ENCODE measurements at places on chromosomes 13 and 19.

- DNase-seq: no peak
Measured at GRCh38 chr19:49916839-49917733, 11.9 kb upstream of the ATF5 start.

- peak; percentile 15 for DNase-seq
Measured at GRCh38 chr19:47765523-47766358, 12.8 kb upstream of the SELENOW start.

GRCh38 chr13:106958621-106959048 is 390.7 kb upstream of the ARGLU1 start:
- no peak for DNase-seq

- DNase-seq: no peak
Measured at GRCh38 chr19:51415187-51415586, 2.3 kb downstream of the SIGLEC10 start.

- no peak for DNase-seq
Measured at GRCh38 chr19:1590641-1591397, 1.8 kb downstream of the MBD3 start.

DNA sequence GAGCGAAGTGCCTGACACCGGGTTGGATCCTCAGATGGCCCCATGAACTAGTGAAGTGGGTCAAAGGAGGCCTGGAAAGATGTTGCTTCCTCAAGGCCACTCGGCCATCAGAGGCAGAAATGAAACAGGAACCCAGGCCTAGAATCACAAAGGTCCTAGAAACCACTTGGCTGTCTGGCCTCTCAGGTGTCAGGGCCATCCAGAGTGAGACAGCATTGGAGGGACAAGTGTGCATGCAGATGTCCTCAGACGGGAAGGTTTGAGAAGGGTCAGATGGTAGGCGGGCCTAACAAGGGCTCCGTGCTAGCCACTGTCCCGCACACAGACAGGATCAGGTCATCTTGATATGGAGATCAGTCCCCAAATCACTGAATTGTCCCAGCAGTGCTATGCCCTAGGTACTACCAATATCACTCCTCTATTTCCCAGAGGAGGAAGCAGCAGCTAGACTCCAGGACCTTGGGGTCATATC is 14.3 kb downstream of the CCDC97 start:
- DNase-seq: no peak

GRCh38 chr13:39952249-39953233 is 297.1 kb downstream of the COG6 start:
- DNase-seq: no peak

DNA sequence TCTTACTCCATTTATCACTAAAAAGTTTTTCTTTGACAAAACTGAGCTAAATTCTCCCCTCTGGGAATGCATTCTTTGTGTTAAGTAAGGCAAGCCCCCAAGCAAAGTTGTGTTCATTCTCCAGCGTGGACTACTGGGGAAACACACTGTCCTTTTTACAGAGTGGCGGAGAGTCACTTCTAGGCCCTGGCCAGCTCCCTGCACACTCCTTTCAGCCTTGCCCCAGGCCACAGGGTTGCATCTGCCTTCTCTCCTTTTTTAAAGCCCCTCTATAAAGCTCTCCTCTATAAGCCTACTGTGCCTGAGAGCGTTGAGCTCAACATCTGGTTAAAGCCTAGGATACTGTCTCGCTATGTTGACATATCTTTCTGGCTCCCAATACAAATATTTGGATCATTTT is 803.4 kb downstream of the PCDH17 start:
- no peak for DNase-seq

GRCh38 chr13:42574435-42575311 is 721 bp downstream of the TNFSF11 start:
- no peak for DNase-seq

- no peak for DNase-seq
Measured at GRCh38 chr19:28820289-28820688, 392.7 kb downstream of the UQCRFS1 start.

- no peak for DNase-seq
Measured at GRCh38 chr19:21750586-21751128, 16.7 kb downstream of the ZNF100 start.

DNA sequence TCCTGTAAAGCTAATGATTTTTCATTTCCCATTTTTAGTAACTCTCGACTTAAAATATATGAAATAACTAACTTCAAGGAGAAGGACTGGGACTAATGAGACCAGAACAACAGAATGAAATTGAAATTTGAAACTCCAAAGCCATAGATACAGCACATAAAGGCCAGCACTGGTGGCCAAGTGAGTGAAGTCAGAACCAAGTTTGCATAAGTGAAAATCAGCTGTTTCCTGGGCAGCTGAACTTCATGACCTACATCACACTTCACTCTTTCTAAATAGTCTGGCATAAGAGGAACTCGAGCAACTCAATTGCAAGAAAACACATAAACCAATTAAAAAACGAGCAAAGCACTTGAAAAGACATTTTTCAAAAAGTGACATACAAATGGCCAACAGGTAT is 84.5 kb downstream of the DCLK1 start:
- no peak for DNase-seq

- no peak for DNase-seq
Measured at GRCh38 chr13:30222254-30222653, 85.1 kb downstream of the KATNAL1 start.

- no peak for DNase-seq
Measured at GRCh38 chr13:44273991-44274770, 99.4 kb upstream of the SERP2 start.

DNA sequence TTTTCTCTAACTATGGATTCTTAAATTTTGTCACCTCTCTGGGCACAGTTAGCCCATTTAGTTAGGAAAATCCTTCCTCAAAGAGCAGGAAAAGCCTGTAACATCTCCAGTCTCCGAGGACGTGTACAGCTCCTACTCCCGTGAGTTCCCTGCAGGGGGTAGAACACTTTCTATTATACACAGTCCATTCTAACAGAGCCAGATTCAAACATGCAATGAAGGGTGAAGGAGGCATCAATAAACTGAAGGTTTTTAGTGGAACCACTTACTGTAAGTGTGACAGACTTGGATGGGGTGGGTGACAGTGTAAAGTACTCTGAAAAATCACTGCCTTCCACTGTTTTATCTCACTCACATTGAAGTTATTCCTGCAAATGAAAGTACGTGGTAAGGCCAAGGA is 204.7 kb upstream of the DACH1 start:
- DNase-seq: no peak

- no peak for DNase-seq
Measured at GRCh38 chr19:49094505-49095482, 9.5 kb downstream of the SNRNP70 start.

GRCh38 chr19:6588508-6589345 is 2.2 kb downstream of the CD70 start:
- no peak for DNase-seq

DNA sequence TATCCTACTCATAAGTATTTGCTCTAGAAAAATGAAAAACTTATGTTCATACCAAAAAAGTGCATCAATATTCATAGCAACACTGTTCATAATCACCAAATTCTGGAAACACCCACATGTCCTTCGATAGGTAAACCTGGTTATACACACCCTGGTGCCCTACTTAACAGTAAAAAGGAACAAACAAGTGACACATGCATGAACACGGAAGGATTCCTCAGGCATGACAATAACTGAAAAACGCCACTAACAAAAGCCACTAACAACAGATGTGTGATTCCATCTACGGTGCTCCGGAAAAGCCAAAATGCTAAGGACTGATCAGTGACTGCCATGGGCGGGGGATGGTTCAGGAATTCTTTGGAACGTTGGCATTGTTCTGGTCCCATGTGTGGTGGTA is 65.5 kb downstream of the STK24 start:
- no peak for DNase-seq

DNA sequence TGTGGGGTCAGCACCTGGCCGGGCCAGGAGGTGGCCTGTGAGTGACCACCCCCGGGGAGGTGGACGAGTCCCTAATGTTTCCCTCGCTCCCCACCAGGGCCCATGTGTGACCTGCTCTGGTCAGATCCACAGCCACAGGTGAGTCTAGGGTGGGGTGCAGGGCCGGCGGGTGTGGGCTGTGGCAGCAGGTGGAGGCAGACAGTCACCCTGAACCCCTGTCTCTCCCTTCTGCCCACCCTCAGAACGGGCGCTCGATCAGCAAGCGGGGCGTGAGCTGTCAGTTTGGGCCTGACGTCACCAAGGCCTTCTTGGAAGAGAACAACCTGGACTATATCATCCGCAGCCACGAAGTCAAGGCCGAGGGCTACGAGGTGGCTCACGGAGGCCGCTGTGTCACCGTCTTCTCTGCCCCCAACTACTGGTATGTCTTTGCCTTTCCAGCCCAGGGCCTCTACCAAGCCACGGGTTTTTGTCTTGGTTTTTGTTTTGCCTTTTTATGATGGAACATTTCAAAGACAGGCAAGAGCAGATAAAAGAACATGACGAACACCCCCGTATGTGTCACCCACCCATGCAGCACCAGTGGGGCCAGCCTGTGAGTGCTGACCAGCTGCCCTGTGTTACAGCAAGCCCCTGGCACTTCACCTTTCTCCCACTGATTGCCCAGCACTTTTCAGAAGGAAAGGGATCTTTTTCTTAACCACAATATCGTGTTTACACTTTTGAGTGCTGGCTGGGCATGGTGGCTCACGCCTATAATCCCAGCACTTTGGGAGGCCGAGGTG is 24.9 kb downstream of the CCDC8 start:
- DNase-seq: no peak

DNA sequence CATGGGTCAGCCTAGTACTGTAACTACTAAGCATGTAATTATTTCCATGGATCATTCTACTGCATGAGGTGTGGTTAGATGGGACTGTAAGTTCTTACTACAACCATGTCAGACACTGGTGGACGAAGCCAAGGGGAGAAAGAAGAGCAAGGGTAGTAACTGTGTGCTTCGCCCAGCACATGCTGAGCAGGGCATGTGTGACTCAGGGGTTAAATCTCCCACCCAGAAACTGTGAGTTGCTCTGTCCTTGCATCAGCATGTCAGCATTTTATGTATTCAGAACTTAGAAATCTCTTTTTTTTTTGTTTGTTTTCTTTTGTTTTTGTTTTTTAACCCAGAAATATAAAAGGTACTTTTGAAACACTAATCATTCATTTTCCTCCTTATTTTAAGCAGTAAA is 436.6 kb upstream of the KLF12 start:
- DNase-seq: no peak

- no peak for DNase-seq
Measured at GRCh38 chr19:15194938-15195337, 5.9 kb downstream of the NOTCH3 start.

DNA sequence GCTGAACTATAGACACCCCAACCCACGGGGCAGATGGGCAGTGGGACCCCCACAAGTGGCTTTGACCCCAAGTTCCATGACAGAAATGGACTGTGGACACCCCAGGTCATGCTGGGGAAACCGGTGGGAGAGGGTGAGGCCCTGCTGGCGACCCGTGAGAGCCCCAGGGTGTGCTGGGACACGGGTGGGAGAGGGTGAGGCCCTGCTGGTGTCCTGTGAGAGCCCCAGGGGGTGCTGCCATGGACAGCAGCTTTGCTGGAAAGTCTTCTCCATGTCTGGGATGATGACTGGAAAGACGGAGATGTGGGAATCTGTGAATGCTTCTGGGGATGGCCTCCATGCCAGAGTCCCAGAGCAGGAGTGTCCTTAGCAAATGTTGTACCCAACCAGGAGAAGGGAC is 148.4 kb downstream of the URI1 start:
- DNase-seq: no peak

- DNase-seq: no peak
Measured at GRCh38 chr19:17581211-17581874, 25.9 kb downstream of the COLGALT1 start.

GRCh38 chr19:24060687-24061356 is 26.2 kb upstream of the ZNF254 start:
- no peak for DNase-seq

- DNase-seq: no peak
Measured at GRCh38 chr19:28999724-29000433, 213.1 kb downstream of the UQCRFS1 start.

DNA sequence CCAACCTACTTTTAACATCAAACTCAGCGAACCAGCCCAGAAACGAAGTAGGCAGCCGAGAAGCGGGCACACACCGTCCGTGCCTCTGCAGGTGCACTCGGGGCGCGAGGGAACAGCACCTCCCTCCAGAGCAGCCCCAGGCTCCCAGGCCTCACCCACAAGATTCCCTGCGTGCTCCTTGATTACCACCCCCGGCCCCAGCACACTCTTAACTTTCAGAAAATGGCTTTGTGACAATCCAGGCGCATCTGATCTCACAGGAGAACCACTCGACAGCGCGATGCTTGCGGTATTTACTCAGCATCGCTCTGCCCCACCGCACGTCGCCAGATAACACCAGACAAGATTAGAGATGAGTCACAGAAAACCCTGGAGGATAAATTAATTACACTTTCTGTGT is 134.9 kb upstream of the SPACA7 start:
- DNase-seq: no peak

DNA sequence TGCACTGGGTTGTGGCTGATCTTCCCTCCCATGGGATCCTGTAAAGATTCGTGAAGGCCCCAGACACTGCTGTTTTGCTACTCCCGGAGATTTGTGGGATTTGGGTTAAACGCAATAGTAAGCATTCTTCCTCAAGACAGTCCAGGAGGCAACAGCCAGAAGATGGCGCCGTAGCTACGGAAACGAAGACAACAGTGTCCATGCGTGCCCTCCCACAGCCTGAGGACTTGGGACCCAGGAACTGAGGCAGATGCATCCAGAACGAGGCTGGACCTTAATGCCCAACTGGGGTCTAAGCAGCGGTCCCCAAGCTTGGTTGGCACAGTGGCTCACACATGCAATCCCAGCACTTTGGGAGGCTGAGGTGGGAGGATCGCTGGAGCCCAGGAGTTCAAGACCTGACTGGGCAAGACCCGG is 57.6 kb upstream of the ZNF507 start:
- DNase-seq: no peak

- no peak for DNase-seq
Measured at GRCh38 chr19:34254698-34255432, 511 bp downstream of the GARRE1 start.

DNA sequence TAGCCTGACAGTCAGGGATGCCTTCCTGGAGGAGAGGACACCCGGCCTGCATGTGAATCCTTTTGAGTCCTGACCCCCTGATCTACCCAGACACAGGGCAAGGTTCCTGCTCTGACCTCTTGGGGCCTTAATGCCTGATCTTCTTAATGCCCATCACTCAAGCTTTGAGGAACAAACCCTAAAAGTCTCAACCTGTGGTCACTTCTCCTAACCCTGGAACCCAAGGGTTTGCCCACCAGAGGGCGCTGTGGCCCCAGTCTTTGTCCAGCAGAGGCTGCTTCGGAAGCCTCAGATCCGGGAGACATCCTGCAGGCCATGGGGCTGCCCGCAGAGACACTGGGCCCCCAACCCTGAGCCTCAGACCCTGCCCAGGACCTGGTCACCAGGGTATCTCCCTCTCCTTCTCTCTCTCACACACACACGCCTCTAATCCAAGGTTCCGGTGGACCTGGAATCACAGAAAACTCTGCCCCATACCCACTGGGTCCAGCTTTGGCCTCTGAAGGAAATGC is 9.8 kb upstream of the DPF1 start:
- DNase-seq: peak; percentile 43

- DNase-seq: no peak
Measured at GRCh38 chr19:18401580-18402112, 4.2 kb upstream of the LRRC25 start.

Measured in stimulated activated CD8-positive, alpha-beta memory T cell treated with anti-CD3 and anti-CD28 coated beads, Interleukin-2, amount 100 ng/mL, for 1 hour (primary cell).